CD4-positive, alpha-beta T cell treated with Interleukin-2 at 100 ng/mL for 4 hours (primary cell): ENCODE measurements at places on chromosomes 11 and 22.

GRCh38 chr11:2474059-2474901 is 29.5 kb downstream of the KCNQ1 start:
- no peak for DNase-seq

DNA sequence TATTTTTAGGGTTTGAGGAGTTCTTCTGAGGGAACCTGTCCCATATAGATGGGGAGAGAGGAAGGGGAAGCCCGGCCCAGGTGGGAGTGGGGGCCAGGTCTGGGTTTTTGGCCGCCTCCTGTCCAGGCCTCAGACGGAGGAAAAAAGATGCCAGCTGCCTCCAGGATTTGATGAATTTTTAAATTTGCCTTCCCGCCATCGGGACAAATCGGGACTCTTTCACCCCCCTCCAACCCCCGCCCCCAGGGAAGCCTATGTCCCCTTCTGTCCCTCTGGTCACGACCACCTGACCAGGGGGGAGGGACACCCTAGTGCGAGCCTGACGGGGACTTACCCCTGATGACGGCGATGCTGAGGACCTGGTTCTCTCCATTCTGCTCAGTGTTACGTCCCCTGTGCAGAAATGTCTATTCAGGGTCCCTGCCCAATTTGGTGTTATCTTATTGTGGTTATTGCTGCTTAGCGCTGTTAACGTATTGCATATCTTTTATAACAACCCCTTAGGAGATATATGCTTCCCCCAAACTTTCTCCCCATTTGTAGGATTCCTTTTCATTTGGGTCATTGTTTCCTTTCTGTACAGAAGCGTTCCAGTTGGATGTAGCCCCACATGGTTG is 115.9 kb upstream of the GRK3 start:
- no peak for DNase-seq

- DNase-seq, result no peak
Observed at GRCh38 chr11:27933992-27934829, 173.7 kb downstream of the KIF18A start.

DNA sequence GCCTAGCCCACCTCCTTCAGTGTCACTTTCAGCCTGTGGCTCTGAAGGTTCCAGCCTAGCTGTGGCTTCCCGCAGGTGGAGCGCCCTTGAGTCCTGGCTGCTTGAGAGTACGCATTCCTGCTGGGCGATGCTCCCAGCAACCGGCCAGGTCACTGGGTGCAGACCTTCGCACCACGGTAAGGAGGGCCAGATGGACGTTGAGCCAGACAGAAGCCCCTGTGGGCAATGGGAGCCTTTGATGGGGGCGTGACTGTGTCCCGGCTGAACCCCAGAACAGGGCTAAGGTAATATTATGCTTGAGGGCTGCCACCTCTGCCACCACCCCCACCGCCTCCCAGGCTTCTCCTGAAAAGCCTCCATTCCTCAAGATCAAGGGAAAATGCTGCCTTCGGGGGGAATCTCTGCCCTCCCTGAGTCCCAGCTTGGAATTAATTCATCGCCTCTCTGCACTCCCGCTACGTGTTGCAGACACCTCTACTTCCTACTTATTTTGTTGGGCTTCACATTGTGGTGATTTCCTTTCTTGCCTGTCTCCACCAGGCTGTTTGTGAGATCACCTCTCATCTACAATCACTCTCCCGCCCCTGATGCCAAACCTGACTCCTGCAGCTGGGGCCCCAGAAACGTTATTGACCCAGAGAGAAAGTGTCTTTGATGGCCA is 144.9 kb upstream of the NECTIN1 start:
- DNase-seq, result no peak
